ENCODE measurements at places on chromosomes 6 and 20.

GRCh38 chr6:38161754-38162492, 342.4 kb downstream of the ZFAND3 start:
- DNase-seq: no peak

DNA sequence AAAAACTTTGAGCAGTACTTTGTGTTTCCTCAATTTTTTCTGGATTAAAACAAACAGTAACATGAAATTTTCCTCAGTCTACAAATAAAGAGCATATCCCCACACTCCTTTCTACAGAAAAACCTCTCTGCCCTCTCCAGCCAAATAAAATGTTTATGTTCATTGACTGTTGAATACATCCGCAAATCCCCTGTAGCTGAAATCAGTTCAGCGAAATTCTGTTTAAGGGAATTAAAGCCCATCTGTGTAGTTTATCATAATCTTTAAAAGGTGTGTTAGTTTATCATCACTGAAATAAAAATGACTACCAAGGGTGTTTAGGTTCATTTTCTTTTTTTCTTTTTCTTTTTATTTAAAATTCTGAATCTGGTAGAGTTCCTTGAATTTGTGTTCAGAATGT, 157.8 kb upstream of the RUNX2 start:
- no peak for DNase-seq

DNA sequence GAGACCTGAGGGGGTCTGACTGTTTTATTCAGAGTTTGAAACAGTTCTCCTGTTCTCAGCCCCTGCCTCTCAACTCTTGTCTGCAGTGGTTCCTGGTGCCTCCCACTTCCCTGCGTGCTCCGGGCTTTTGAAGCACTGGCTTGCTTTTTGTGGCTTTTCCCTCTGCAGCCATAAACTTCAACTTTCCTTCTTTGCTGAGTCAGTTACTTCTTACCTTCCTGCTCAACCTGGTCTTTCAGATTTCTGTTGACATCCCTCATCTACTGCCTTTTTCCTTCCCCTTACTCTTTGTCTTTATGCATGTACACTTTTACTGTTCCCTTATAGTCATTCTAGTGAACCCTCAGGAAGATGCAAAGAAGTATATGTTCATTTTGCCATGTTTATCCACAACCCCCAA, 57.4 kb downstream of the ASXL1 start:
- DNase-seq: no peak

- DNase-seq: no peak
Observed at GRCh38 chr20:50459124-50459918, 50.9 kb upstream of the PTPN1 start.

GRCh38 chr6:127458817-127459216, 372 bp downstream of the KIAA0408 start:
- peak; percentile 20 for DNase-seq

- DNase-seq: peak; percentile 25
Observed at GRCh38 chr6:25138233-25138933, 140.8 kb upstream of the CARMIL1 start.

DNA sequence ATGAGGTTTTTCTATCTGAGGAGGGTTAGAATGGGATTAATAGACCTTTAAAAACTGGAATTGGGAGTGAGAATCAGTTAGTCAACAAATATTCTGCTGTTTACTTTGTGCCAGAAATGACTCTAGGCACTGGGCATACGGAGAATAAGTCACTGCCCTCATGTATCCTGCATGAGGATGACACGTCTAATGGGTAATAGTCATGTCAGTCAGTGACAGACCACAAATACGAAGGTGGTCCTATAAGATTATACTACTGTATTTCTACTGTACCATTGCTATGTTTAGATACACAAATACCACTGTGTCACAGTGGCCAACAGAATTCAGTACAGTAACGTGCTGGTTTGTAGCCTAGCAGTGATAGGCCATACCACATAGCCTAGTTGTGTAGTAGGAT, 30.7 kb downstream of the ZFAND3 start:
- DNase-seq: no peak

- peak; percentile 19 for DNase-seq
Observed at GRCh38 chr6:34390531-34391472, 1.7 kb downstream of the NUDT3 start.

DNA sequence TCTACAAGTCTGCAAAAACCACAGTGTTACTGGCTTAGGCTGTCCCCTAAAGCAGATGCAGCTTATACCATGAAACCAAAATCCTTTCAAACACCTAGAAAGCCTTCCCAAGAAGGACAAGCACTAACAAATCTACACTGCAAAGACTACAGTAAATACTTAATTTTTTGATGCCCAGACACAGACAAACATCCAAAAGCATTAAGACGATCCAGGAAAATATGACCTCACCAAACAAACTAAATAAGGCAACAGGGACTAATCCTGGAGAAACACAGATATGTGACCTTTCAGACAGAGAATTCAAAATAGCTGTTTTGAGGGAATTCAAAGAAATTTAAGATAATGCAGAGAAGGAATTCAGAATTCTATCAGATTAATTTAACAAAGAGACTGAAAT, 423.5 kb downstream of the COL12A1 start:
- no peak for DNase-seq

DNA sequence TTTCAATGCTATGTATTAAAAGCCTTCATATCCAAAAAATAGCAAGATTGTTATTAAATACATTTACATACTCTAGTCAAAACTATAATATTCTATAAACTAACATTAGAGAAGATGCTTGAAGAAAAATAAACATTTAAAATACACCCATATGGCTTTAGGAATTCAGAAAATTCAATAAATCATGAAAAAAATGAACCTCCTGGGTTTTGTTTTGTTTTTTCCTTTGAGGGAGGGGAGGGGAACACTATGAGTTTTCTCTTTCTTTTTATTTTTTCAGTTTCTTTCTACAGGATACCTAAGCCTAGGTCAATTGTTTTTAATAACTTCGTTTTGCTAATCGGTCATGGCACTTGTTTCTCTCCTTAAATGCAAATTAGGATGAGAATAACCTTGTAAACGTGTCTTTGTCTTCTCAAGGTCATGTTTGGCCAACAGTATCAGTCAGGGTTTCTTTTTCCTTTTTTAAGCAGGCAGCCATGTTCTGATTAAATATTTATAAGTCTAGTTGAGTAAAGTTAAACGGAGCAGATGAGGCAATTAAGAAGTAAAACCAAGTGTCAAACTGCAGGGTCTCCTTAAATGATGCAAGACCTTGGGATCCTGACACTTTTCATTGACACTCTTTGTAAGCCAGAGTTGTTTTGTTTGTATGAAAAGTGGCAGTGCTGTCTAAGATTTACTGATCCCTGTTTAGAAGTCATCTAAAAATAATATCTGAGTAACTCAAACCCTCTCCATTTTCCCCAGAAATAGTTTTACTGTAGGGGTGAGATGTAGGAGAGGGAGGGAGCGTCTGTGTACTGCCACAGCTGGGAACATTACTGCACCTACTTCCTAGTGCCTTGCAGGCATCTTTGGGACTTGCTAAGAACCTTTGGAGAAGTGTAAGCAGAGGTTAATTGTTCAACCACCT, 392.3 kb downstream of the PLCB1 start:
- DNase-seq: no peak

- no peak for DNase-seq
Observed at GRCh38 chr20:21573259-21573658, 59.4 kb upstream of the NKX2-2 start.

DNA sequence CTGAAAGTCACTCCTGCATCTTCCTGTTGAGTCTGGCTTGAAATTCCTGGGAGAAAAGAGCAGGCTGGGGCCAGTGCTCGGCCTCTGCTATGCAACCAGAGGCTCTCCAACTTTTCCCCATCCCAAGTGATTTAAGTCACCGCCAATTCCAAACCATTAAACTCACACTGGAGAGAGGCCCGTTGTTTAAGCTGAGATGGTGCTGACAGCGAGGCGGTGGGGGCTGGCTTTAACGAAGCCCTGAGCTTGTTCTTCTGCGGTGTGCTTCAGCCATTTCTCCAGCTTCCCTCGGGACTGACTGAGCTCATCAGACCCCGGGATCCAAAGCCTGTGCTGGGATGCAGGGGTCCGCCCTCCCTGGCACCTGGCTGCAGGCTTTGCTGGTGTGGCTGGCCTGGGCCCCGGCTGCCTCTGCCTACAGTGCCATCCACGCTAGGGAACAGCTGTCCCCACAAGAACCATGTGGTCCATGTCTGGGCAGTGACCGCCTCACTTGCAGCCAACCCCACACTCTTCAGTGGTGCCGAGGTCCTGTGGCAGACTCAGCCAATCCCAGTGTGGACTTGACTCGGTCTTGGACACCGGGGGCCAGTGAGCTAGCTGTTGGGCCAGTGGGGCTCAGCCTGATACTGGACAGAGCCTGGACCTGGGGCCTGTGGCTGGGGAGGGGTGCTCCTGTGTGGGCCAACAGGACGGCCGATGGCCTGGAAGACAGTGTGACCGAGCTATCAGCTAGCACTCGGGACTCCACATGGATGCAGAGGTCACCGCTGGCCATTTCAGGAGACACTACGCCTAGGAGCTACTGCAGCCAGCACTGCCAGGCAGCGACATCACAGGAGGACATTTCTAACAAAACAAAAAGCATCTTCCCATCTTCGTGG, 21.2 kb downstream of the RAMACL start:
- no peak for DNase-seq

GRCh38 chr20:63402181-63402859, 41.2 kb upstream of the CHRNA4 start:
- no peak for DNase-seq

DNA sequence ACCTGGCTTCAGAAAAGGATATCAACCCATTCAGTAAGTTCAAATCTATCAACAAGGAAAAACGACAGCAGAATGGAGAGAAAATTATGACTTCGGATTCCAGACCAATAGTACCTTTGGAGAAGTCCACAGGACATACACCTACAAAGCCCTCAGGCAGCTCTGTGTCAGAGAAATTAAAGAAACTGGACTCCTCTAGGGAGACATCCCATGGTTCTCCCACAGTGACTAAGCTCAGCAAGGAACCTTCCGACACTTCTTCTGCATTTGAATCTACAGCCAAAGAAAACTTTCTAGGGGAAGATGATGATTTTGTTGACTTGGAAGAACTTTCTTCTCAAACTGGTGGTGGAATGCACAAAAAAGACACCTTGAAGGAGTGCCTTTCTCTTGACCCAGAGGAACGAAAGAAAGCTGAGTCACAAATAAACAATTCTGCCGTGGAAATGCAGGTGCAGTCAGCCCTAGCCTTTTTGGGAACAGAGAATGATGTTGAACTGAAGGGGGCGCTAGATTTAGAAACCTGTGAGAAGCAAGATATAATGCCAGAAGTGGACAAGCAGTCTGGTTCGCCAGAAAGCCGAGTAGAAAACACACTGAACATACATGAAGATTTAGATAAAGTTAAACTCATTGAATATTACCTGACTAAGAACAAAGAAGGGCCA, 67.4 kb upstream of the HINT3 start:
- DNase-seq: peak; percentile 55

- no peak for DNase-seq
Observed at GRCh38 chr6:159012201-159012600, 12.2 kb upstream of the RSPH3 start.

- no peak for DNase-seq
Observed at GRCh38 chr20:5642155-5642981, 107.8 kb upstream of the SHLD1 start.

- DNase-seq: no peak
Observed at GRCh38 chr6:79184086-79184485, 50.4 kb downstream of the HMGN3 start.

GRCh38 chr20:25637247-25637646, 13.4 kb upstream of the NANP start:
- DNase-seq: peak; percentile 15

DNA sequence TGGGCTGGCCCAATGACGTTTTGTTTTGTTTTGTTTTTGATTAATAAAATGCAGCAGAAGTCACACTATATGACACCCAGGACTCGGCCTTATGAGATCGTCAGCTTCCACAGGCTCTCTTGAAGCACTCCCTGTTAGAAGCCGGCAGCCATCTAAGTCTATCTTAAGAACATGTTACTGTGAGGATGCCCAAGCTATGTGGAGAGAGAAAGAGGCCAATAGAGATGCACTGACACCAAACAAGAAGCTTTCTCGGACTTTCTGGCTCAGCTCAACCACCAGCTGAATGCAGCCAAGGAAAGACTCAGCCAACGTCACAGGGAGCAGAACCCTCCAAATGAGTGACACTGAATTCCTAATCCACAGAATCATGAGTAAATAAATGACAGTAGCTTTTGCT, 14.0 kb downstream of the SGK1 start:
- DNase-seq: no peak

GRCh38 chr6:40152701-40153436, 218.6 kb upstream of the MOCS1 start:
- no peak for DNase-seq

GRCh38 chr6:85050149-85050548, 285.8 kb upstream of the TBX18 start:
- DNase-seq: no peak

DNA sequence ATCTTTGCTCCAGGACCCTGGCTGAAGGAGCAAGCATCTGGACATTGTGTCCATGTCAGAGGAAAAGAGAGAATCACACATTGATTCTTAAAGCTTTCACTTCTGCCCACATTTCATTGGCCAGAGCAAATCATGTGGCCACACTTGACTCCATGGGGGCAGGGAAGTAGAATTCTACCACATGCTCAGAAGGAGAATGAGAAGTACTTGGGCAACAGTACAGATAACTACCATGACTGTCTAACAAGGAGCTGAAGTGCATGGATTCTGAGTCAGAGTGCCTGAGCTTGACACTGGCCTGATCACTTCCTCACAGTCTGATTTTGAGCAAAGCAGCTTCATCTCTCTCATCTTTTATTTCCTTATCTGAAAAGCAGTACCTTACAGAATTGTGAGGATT, 38.6 kb downstream of the GHRH start:
- peak; percentile 40 for DNase-seq

DNA sequence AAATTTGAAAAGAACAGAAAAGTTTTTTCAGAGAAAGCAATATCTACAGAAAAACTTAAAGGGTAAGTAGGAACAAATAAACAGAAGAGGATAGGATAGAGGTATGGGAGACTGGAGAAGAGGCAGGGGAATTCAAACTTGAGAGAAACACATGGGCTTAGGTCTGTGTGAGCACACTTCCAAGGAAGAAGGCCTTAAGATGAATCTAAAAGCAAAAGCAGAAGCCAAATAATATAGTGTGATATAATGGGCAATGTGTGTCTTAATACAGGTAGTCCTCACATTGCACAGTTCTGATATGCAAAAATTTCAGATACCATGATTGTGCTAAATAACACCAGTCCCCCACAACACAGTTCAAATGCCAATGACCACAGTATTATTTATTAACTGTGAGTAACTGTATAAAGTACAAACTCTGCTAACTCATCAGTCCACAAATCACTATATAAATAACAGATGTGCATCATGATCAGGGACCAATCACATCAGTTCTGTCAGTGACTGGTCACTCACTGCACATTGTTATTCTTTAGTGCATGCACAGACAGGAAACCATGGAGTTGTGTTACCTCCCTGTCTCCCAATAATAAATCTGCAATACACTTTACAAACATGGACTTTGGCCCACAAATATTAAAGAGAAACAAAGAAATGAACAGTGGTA, 18.6 kb downstream of the SNX14 start:
- DNase-seq: peak; percentile 17

GRCh38 chr20:13681248-13682125, 42.8 kb upstream of the TASP1 start:
- peak; percentile 84 for DNase-seq

GRCh38 chr6:90195094-90195829, 101.4 kb downstream of the BACH2 start:
- peak; percentile 4 for DNase-seq

- DNase-seq: no peak
Observed at GRCh38 chr6:37013516-37014491, 8.3 kb downstream of the FGD2 start.

Measured in DMS53 (cell line).